ENCODE measurements at places on chromosomes 5 and 9. TPM values are rescaled to one million over a fixed set of nuclear protein-coding genes. Genes with fewer than 3 reads are reported as not detected.

The DNAH5 gene
- 3.3 TPM for polyA plus RNA-seq

- no peak for DNase-seq
These were observed 13.8 kb upstream of the PLEKHG4B start for GRCh38 chr5:77957-78804.

DNA sequence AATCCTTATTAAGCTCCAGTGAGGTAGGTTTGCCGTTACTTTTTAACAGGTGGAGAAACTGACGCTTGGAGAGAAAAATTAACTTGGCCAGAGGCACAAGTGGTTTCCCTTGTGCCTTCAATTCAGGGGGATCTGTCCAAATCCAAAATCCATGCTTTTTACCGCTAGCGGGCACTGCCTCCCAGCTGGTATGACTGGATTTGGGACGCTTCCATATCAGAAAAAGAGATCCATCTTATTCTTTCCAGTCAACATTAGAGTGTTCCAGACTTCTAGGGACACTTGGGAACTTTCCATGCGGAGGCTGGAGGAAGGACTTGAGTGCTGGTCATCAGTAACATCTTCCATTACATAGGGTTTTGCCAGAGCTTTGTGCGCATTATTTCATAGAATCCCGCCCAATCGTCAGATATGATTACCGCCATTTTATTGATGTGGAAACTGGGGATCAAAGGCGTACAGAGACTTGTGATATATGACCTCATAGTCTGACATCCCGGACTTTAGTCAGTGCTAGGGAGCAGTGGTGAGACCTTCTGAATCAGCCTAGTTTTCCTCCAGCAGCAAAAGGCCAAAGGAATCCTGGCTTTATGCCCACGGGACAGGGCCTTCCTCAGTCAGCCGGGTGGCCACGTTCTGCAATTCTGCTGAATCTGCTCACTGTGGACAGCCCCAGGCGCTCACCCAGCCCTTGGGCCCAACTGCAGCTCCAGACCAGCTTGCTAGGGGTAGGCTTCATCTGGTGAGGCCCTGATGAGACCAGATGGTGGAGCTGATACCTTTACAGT, 1.1 kb upstream of the GNPDA1 start:
- DNase-seq = no peak

GRCh38 chr9:3215658-3216057, 310.1 kb downstream of the RFX3 start:
- no peak for DNase-seq

The CFAP157 gene
- polyA plus RNA-seq = 6.5 TPM

- DNase-seq = no peak
These were observed 274.3 kb downstream of the HTR1A start for GRCh38 chr5:63687854-63688516.

The PCDHB14 gene
- polyA plus RNA-seq = 10.2 TPM

DNA sequence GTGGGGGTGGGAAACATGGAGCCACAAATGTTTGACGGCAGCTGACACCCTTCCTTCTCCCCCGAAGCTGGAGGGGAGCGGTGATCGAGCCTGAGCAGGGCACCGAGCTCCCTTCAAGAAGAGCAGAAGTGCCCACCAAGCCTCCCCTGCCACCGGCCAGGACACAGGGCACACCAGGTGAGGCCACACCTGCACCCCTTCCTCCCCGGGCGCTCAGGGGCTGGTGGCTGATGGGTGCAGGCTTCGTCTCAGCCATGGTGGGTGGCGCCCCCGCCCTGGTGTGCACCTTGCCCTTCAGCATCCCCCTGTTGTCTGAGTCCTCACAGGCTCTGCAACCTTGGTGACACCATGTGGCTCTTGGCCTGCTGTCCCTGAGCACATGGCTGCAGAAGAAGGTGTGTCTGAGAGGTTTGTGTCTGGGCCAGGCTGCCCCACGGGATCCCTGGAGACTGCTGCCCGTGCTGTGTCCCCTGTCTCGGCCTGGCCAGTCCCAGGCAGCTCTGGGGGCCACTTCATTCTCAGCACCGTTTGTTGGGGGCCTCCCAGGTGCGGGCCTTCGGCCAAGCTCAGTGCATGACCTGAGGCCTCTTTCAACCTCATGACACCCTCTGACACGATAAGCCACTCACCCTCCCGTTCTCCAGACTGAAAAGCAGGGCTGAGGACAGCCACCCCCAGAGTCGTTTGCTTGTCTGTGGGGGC, 11.1 kb downstream of the MAN1B1 start:
- DNase-seq = no peak

- no peak for DNase-seq
These were observed 26.2 kb downstream of the MACROH2A1 start for GRCh38 chr5:135372654-135373381.

- no peak for DNase-seq
These were observed 738.2 kb downstream of the SEMA5A start for GRCh38 chr5:8807636-8808035.

- DNase-seq = peak; percentile 95
These were observed at the start of gene EGR1 for GRCh38 chr5:138465261-138466124. TSS of gene EGR1 (plus strand) at chr5:138465479. CDS start at chr5:138465762, 283 bp downstream.

The FAM221B gene
- 0.09 TPM for polyA plus RNA-seq

DNA sequence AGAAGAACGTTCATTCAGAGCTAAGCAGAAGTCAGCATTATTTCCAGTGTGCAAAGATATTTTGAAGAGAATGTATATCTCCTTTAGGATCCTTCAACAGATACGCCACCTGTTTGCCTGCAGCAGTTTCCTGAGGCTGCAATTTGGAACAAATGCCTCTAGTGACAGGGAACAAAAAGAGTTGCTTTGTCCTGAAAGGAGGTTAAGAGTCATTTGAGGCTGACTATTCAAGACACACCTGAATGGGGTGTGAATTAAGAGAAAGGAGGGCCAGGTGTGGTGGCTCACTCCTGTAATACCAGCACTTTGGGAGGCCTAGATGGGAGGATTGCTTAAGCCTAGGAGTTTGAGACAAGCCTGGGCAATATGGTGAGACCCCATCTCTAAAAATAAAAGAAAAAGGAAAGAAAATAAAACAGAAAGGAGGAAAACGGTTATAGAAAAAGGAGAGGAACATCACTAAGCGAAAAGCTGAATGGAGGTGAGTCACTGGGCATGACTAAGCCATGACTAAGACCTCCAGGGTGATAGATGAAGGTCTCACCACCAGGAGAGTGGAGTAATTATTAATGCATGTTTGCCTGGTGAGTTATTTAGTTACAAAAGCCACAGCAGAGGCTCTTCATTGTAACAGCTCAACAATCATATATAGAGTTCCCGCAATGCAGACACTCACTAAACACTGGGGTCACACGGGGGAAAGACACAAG, 255.2 kb upstream of the TNC start:
- DNase-seq = no peak

DNA sequence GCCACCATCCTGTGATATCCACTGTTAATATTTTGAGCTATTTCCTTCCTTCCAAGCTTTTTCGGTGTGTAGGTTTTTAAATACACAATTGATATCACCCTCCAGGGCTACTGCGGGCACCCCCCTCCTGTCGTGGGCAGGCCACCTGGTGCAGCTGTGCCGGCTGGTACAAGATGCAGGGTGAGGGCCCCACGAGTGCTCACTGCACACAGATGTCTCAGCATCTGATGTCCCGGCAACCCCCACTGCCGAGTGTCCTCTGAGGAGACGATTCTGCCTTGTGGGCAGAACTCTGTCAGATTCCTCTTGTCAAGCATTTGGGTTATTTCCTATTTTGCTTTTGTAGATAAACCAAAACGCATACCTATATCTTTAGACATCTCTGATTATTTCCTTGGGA, 25.1 kb downstream of the CACNA1B start:
- DNase-seq = no peak

The SH3RF2 gene
- polyA plus RNA-seq = 9.1 TPM

Data from renal pelvis (tissue), 12 donors.